Endothelial cell of coronary artery (primary cell): ENCODE measurements at places on chromosomes 3 and 15. TPM values are rescaled to one million over a fixed set of nuclear protein-coding genes. Genes with fewer than 3 reads are reported as not detected.

LOXL1 gene
- 4.1 and 20.2 TPM in 2 replicates for total RNA-seq

PDE12 gene
- 13.8 and 17.4 TPM in 2 replicates for total RNA-seq

ADAMTS7 gene
- total RNA-seq, result 10.7 and 22.8 TPM in 2 replicates

DAZL gene
- not detected in 2 replicates for total RNA-seq

SCAPER gene
- 4.6 and 6.1 TPM in 2 replicates for total RNA-seq

RUVBL1 gene
- total RNA-seq, result 75.3 and 94.6 TPM in 2 replicates

CPLX3 gene
- total RNA-seq, result not detected in 2 replicates

GOLGA6L7 gene
- total RNA-seq, result not detected in 2 replicates

IGF2BP2 gene
- total RNA-seq, result 48.4 and 60.6 TPM in 2 replicates

GHRL gene
- 0.09 TPM in 1 of 2 replicates, not detected in the other for total RNA-seq

CFAP91 gene
- 0.19 and 0.45 TPM in 2 replicates for total RNA-seq

ZNF860 gene
- 0.56 and 0.90 TPM in 2 replicates for total RNA-seq

CDC25A gene
- 5.9 and 12.4 TPM in 2 replicates for total RNA-seq

SLC35G2 gene
- total RNA-seq, result 12.0 and 15.0 TPM in 2 replicates

FGF7 gene
- 0.18 and 0.28 TPM in 2 replicates for total RNA-seq

HEMK1 gene
- total RNA-seq, result 9.5 and 12.6 TPM in 2 replicates

IL16 gene
- 0.19 and 0.27 TPM in 2 replicates for total RNA-seq

ITGA11 gene
- 0.54 and 25.9 TPM in 2 replicates for total RNA-seq

RYR3 gene
- under 0.01 TPM in 1 of 2 replicates, not detected in the other for total RNA-seq

SPATA12 gene
- total RNA-seq, result 0.09 and 0.18 TPM in 2 replicates

DUOX2 gene
- total RNA-seq, result not detected in 2 replicates

ISLR2 gene
- 0.09 TPM in 1 of 2 replicates, not detected in the other for total RNA-seq

FEZF2 gene
- total RNA-seq, result not detected in 2 replicates

PRR20G gene
- total RNA-seq, result not detected in 2 replicates

AHSG gene
- total RNA-seq, result not detected in 2 replicates

FAM81A gene
- under 0.01 and 0.27 TPM in 2 replicates for total RNA-seq

RPL39L gene
- total RNA-seq, result 24.2 and 33.6 TPM in 2 replicates

MED12L gene
- 0.18 and 0.19 TPM in 2 replicates for total RNA-seq

ZFYVE19 gene
- total RNA-seq, result 23.2 and 24.7 TPM in 2 replicates

CILP gene
- total RNA-seq, result not detected in 2 replicates

MASP1 gene
- under 0.01 and 6.6 TPM in 2 replicates for total RNA-seq

LMOD3 gene
- total RNA-seq, result not detected in 2 replicates

ZNF662 gene
- 0.36 and 1.6 TPM in 2 replicates for total RNA-seq

SLC15A2 gene
- total RNA-seq, result 0.09 and 0.75 TPM in 2 replicates

PLOD2 gene
- total RNA-seq, result 156 and 649 TPM in 2 replicates

SLC12A1 gene
- not detected in 2 replicates for total RNA-seq
